Suprapubic skin (tissue), 4 donors: ENCODE measurements at places on chromosomes 12 and 14. TPM values are rescaled to one million over a fixed set of nuclear protein-coding genes. Genes with fewer than 3 reads are reported as not detected.

The CPNE6 gene
- total RNA-seq: not detected

DNA sequence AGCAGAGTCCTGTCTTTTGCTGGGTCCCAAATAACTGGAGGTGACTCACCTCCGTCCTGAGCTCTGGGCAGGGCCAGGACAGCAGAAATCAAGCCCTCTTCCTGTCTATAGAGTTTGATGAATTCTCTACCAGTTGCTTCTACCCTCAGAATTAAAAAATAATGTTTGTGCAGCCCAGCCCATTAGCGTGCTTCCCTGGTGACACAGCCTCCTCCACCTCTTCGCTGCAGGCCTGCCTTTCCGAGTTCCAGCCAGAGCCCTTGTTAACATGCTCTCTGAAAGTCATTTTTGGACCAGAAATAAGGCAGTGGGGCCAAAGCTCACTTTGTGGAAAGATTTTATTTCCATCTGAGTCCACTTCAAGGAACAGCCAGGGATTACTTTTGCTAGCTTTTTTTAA, 94.0 kb downstream of the TBX5 start:
- no peak for DNase-seq

- no peak for DNase-seq
Observed at GRCh38 chr12:71552728-71553501, 110.7 kb downstream of the ZFC3H1 start.

- no peak for DNase-seq
Observed at GRCh38 chr12:72057330-72057914, 118.8 kb downstream of the TPH2 start.
